ENCODE measurements at places on chromosomes 12 and 14. TPM values are rescaled to one million over a fixed set of nuclear protein-coding genes. Genes with fewer than 3 reads are reported as not detected.

The NPFF gene
- not detected for total RNA-seq

The MAP3K12 gene
- total RNA-seq, result 15.9 TPM

The GDF3 gene
- not detected for total RNA-seq

The TAS2R13 gene
- 1.5 TPM for total RNA-seq

The EIF2S3B gene
- 5.1 TPM for total RNA-seq

The AQP2 gene
- total RNA-seq, result not detected

The ZFYVE26 gene
- total RNA-seq, result 21.9 TPM

The SIX6 gene
- total RNA-seq, result 0.28 TPM

The THTPA gene
- total RNA-seq, result 18.9 TPM

The MMP17 gene
- 14.9 TPM for total RNA-seq

DNA sequence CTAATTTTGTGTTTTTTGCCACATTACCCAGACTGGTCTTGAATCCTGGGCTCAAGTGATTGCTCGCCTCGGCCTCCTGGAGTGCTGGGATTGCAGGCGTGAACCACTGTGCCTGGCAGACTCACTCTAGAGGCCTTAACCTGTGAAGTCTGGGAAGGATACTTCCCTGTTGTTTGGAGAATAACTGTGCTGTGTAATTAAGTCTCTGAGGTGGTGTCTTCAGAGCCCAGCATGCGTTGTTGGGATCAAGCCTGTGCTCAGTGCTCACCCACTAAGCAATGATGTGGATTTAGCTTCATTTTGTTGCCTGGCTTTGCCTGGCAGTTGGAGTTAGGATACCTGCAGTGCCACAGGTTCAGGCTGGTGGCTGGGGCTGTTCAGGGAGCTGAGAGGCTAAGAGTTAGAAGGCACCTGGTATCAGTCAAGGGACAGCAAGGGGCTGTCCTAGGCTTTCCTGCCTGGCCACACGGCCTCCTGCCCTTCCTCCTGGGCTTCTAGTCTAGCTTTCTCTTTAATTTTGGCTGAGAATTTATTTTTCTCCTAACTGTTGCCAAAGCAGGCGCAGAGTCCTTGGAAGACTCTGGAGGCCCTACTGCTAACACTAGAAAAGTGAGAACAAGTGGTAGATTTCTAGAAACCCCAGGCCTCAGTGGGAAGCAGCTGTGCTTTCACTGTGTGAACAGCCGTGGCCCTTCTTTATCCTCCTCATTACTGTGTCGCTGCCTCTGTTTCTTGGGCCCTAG lies 38.5 kb downstream of the EP400 start:
- H3K4me1 ChIP-seq, result peaks cover 56% of the 10 kb centered on the region
- H3K36me3 ChIP-seq, result peaks cover 46% of the 10 kb centered on the region
- no peaks in the 10 kb centered on the region for H3K27me3 ChIP-seq
- no peak overlapping the region for H3K4me3 ChIP-seq
- DNase-seq, result no peak

DNA sequence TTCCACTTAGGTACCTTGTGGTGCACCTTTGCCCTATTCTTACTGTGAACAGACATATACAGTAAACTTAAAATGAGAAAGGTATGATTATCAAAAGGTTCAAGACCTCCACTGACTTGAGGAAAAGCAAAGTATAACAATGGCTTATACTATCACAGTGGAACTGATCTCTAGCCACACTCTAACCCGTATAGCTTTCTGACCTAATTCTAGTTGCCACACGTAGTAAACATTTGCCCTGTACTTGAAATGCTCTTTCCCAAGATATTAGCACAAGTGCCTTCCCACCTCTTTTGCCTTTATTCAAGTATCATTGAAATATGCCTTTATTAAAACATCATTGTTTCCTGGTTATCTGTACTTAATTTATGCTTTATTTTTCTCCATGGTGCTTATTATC lies 250.4 kb upstream of the PPFIA2 start:
- H3K4me1 ChIP-seq, result no peaks in the 10 kb centered on the region
- no peaks in the 10 kb centered on the region for H3K27me3 ChIP-seq
- H3K4me3 ChIP-seq, result no peak overlapping the region
- no peak for DNase-seq
- H3K36me3 ChIP-seq, result no peaks in the 10 kb centered on the region
- no peak overlapping the region for H3K27ac ChIP-seq

DNA sequence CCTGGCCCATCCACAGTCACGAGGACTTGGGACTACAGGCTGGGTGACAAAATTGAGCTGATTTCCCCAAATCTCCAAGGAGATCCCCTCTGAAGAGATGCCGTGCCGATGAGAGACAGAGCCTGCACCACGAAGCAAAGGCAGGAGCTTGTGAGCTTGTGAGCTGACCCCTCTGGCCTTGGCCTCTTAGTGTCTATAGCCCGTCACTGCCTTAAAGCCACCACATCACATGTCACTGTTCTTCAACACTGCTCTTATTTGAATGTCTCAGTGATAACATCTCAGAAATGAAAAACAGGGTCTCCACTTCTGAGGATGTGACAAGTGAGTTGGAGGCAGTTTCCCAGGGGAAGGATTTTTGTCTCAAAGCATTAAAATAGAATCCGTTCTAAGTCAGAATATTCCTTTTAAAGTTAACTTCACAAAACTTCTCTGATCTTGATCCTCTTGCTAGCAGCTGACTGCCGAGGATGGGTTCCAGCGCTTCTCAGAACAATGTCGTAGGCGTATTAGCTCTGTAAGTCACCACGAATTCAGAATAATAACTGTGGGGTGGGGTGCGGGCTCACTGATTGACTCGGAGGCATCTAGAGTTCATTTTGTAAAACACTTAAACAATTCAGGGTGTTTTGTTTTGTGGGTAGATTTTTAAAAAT lies 37.5 kb downstream of the CHST11 start:
- no peak overlapping the region for H3K27ac ChIP-seq
- DNase-seq, result no peak
- H3K36me3 ChIP-seq, result no peaks in the 10 kb centered on the region
- H3K27me3 ChIP-seq, result no peaks in the 10 kb centered on the region
- no peaks in the 10 kb centered on the region for H3K4me1 ChIP-seq
- H3K4me3 ChIP-seq, result no peak overlapping the region

GRCh38 chr12:22518998-22519397 lies 25.3 kb downstream of the C2CD5 start:
- no peaks in the 10 kb centered on the region for H3K27me3 ChIP-seq
- no peak overlapping the region for H3K27ac ChIP-seq
- H3K36me3 ChIP-seq, result peaks cover 15% of the 10 kb centered on the region
- no peak for DNase-seq

- H3K36me3 ChIP-seq, result no peaks in the 10 kb centered on the region
- H3K4me1 ChIP-seq, result peaks cover 6% of the 10 kb centered on the region
- no peak overlapping the region for H3K27ac ChIP-seq
- DNase-seq, result no peak
- H3K27me3 ChIP-seq, result no peaks in the 10 kb centered on the region
- H3K4me3 ChIP-seq, result no peak overlapping the region
Measured at GRCh38 chr12:52608826-52609630, 7.8 kb upstream of the KRT72 start.

DNA sequence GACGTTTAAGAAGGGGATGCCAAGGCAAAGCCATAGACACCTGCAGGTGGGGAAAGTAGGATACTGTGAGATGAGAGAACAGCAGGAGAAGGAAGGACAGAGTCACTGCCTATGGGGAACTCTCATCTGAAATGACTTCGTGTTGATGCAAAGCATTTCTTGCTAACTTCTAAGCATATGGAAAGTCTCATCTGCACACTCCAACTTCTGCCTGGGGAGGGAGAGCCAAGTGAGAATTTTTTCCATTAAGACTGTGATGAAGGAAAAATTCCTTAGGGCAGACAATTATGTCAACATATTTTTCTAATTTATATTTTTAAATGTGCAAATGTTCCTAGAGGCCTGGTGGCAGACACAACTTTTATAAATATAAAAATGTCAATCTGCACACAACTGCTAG lies 115.3 kb downstream of the IPO8 start:
- H3K36me3 ChIP-seq, result no peaks in the 10 kb centered on the region
- H3K4me1 ChIP-seq, result no peaks in the 10 kb centered on the region
- H3K27me3 ChIP-seq, result no peaks in the 10 kb centered on the region
- no peak overlapping the region for H3K4me3 ChIP-seq

GRCh38 chr12:88142610-88142991 lies 494 bp downstream of the TMTC3 start:
- peak overlapping the region; percentile 79 for H3K4me3 ChIP-seq
- peaks cover 6% of the 10 kb centered on the region for H3K36me3 ChIP-seq
- peak; percentile 8 for DNase-seq

- H3K27me3 ChIP-seq, result no peaks in the 10 kb centered on the region
- H3K36me3 ChIP-seq, result no peaks in the 10 kb centered on the region
- H3K27ac ChIP-seq, result no peak overlapping the region
- peaks cover 11% of the 10 kb centered on the region for H3K4me1 ChIP-seq
Measured at GRCh38 chr12:25924491-25925001, 33.9 kb upstream of the RASSF8 start.

GRCh38 chr12:45938566-45938965 lies 51.8 kb downstream of the SCAF11 start:
- DNase-seq, result peak; percentile 21
- peaks cover 19% of the 10 kb centered on the region for H3K4me1 ChIP-seq
- peaks cover 22% of the 10 kb centered on the region for H3K36me3 ChIP-seq
- H3K27me3 ChIP-seq, result no peaks in the 10 kb centered on the region
- no peak overlapping the region for H3K27ac ChIP-seq

GRCh38 chr12:52130711-52131110 lies 51.2 kb downstream of the SMIM41 start:
- no peaks in the 10 kb centered on the region for H3K36me3 ChIP-seq
- no peak for DNase-seq
- no peaks in the 10 kb centered on the region for H3K27me3 ChIP-seq
- H3K4me1 ChIP-seq, result no peaks in the 10 kb centered on the region
- H3K27ac ChIP-seq, result no peak overlapping the region
- no peak overlapping the region for H3K4me3 ChIP-seq

- H3K27ac ChIP-seq, result no peak overlapping the region
- peak; percentile 72 for DNase-seq
- peaks cover 93% of the 10 kb centered on the region for H3K36me3 ChIP-seq
- no peaks in the 10 kb centered on the region for H3K27me3 ChIP-seq
- no peak overlapping the region for H3K4me3 ChIP-seq
Measured at GRCh38 chr14:102046337-102047278, 40.2 kb downstream of the HSP90AA1 start.

DNA sequence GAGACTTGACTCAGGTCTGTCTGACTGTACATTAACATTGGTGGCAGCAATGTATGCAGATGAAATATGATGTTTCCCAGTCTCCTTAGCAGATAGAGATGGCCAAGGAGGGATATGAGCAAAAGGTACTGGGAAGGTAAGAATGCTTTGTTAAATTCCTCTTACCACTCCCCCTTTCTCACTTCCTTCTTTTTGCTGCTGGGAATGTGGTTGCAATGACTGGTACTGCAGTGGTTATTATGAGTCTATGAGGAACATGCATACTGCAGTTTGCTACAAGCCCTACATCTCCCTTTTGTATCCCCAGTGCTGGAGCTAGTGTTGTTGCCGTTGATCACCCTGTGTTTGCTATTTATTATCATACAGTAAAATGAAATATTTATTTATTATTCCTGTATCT lies 35.9 kb downstream of the ALDH1L2 start:
- H3K4me1 ChIP-seq, result no peaks in the 10 kb centered on the region
- H3K27ac ChIP-seq, result no peak overlapping the region
- no peak overlapping the region for H3K4me3 ChIP-seq
- H3K27me3 ChIP-seq, result no peaks in the 10 kb centered on the region

GRCh38 chr12:40635141-40635731 lies 57.0 kb upstream of the CNTN1 start:
- H3K36me3 ChIP-seq, result no peaks in the 10 kb centered on the region
- no peak overlapping the region for H3K27ac ChIP-seq
- no peaks in the 10 kb centered on the region for H3K4me1 ChIP-seq
- H3K4me3 ChIP-seq, result no peak overlapping the region

- no peaks in the 10 kb centered on the region for H3K36me3 ChIP-seq
- no peaks in the 10 kb centered on the region for H3K4me1 ChIP-seq
- H3K27ac ChIP-seq, result no peak overlapping the region
- peak; percentile 41 for DNase-seq
- H3K4me3 ChIP-seq, result no peak overlapping the region
Measured at GRCh38 chr14:76348898-76349297, 27.0 kb upstream of the ESRRB start.

DNA sequence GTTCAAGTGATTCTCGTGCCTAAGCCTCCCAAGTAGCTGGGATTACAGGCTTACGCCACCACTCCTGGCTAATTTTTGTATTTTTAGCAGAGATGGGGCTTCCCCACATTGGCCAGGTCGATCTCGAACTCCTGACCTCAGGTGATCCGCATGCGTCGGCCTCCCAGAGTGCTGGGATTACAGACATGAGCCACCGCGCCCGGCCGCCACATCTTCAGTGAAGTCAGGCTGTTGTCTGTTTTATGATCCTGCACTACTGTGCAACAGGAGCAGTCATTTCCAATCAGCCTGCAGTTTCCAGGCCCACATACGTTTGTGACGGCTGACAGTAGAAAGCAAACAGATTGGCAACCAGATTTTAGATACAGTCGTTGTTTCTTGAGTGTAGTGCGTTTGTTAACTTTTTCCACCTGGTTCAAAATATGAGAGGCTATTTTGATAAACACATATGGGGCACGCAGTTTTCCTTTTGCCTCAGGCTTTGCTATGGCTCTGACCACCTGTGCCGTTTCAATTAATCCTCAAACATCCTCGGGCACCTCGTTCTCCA lies 74.8 kb downstream of the LGMN start:
- no peak overlapping the region for H3K27ac ChIP-seq
- H3K4me3 ChIP-seq, result no peak overlapping the region
- no peak for DNase-seq
- H3K4me1 ChIP-seq, result no peaks in the 10 kb centered on the region

DNA sequence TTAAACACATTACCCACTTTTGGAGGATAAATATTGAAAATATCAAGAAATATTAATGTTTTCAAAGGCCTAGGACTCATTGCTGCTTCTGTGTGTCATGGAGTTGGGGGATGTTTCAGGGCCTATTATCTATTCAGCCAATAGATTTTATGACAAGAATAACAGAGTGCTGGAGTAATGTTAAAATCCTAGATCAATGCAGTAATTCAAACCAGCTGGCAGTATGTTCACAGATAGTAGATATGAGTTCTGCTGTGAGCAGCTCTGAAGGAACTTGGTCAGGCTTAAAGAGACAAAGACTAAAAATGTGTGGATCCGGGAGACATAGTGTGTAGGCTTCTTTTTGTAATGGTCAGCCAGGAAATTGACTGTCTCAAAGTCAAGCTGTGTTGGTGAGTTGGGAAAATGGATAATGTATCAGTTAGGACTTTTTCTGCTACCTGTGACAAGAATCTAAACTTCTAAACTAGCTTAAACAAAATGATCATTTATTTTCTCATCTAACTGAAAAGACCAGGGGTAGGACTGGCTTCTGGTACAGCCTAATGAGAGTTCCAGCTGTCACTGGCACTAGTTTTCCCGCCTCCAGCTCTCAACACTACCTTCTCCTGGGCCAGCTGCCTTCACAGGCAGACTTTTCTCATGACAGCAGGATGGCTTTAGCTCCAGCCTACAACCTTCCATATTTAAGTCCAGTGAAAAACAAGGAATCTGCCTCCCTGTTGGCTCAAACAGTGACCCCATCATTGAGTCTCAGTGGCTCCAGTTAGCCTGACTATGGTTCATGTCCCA lies 16.3 kb upstream of the POLR3B start:
- no peaks in the 10 kb centered on the region for H3K27me3 ChIP-seq
- H3K27ac ChIP-seq, result no peak overlapping the region
- no peaks in the 10 kb centered on the region for H3K36me3 ChIP-seq
- no peak overlapping the region for H3K4me3 ChIP-seq
- H3K4me1 ChIP-seq, result no peaks in the 10 kb centered on the region
- no peak for DNase-seq

- no peak overlapping the region for H3K4me3 ChIP-seq
- peaks cover 47% of the 10 kb centered on the region for H3K27me3 ChIP-seq
- H3K27ac ChIP-seq, result no peak overlapping the region
- no peak for DNase-seq
- H3K4me1 ChIP-seq, result no peaks in the 10 kb centered on the region
Measured at GRCh38 chr14:29425705-29426482, 501.8 kb downstream of the PRKD1 start.

- H3K4me3 ChIP-seq, result peak overlapping the region; percentile 87
- peak overlapping the region; percentile 96 for H3K27ac ChIP-seq
- H3K36me3 ChIP-seq, result no peaks in the 10 kb centered on the region
Measured at GRCh38 chr12:122421187-122421820, 1.2 kb downstream of the CLIP1 start.

All from A673 (cell line).